Right lung (tissue), 10 donors: ENCODE measurements at places on chromosomes 12 and 14.

DNA sequence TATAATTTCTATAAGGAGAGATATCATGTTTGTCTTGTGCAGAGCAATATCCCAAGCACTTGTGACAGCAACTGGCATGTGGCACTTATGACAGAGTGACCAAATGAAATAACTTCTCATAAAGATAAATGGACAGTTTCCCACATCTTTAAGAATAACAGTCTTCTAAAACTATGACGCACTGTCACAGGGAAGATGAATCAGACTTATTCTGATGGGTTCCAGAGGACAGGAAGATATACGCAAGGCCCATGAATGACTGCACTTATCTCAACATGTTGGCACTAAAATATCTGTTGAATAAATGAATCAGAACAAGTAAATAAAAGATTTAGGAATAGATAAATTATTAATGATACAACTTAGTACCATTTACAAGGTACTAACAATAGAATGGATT, 465.8 kb upstream of the SYT1 start:
- DNase-seq: no peak

DNA sequence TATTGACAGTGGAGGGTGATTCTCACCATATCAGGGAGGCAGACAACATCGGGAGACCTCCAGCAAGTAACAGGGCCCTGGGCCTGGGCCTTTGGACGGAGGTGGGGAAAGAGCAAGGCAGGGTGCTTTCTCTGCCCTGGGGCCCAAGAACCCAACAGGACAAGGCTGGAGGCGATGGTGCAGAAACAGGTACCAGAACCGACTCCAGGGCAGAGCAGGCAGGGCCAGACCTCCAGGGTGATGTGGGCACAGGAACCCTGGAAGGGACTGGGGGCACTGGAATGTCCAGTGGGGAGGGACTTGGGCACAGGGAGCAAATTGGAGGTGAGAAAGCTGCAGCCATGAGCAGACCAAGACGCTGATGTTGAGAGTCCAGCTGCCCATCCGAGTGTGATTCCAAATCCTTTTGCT, 44.4 kb downstream of the PRMT8 start:
- DNase-seq: no peak

GRCh38 chr12:114547636-114548035, 136.3 kb downstream of the TBX3 start:
- no peak for DNase-seq

DNA sequence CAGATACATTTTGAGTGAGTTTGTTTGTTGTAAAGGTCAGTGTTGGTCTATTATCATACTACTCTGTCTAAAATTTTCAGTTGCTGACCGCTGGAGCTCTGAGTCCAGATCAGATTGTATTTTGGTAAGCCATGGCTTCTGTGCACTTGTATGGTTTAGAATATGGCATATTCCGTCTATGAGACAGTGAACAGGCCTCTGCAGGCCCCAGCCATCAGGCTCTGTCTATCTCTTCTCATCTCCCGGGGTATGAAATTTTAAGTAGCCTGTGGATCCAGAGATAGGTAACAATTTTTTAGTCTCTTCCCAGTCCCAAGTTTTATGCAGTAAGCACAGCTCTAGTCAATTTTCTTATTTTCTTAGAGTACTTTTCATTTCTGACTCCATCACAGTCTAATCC, 1929.1 kb upstream of the SEL1L start:
- no peak for DNase-seq

GRCh38 chr14:51922624-51923023, 62.2 kb downstream of the GNG2 start:
- DNase-seq: no peak

DNA sequence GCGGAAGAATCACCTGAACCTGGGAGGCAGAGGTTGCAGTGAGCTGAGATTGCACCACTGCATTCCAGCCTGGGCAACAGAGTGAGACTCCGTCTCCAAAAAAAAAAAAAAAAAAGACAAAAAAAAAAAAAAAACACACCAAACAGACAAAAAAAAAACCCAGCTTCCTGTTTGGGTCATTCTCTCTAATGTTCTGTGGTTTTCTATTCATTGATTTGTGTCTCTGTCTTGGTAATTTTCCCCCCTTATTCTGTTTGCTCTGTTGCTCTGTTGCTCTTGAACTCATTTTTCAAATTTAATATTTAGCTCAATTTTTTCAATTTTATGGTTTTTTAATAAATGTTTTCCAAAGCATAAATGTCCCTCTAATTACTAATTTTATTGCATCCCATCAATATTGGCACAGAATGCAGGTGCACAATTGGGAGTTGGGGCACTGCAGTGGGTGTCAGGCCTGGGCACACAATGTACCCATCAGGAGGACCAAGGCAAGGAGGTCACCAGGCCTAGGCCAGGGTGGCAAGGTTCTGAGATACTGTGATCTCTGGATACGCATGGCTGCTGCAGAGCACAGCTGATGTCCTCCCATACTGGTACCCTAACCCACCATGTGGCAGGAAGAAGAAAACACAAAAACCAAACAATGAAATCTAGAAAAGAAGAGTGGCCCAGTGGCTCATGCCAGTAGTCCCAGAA, 8.0 kb upstream of the GNPTAB start:
- DNase-seq: no peak

- DNase-seq: no peak
Measured at GRCh38 chr14:74875941-74876913, at the start of gene PROX2. TSS of gene PROX2 (minus strand) at chr14:74876145. CDS start at chr14:74863834, 12,311 bp downstream.

DNA sequence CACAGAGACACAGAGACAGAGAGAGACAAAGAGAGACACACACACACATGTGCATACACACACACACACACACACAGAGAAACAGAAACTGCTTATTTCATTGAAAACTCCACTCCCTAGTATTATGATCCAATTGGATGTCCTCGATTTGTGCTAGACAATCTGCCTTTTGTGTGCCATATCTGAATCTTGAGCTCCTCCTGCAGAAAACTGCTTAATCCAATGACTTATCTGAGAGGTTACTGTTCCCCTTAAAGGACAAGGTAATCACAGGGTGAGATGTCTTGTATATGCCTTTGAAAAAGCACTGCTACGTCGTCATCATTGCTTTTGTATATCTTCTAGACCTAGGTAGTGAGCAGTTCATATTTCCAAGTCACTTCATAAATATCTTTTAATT, 371.5 kb downstream of the LRIG3 start:
- no peak for DNase-seq

GRCh38 chr14:97233319-97233985, 436.3 kb downstream of the VRK1 start:
- no peak for DNase-seq

- DNase-seq: no peak
Measured at GRCh38 chr12:47270782-47271664, 191.3 kb upstream of the AMIGO2 start.

GRCh38 chr12:30763053-30763452, 8.3 kb upstream of the CAPRIN2 start:
- DNase-seq: no peak

- DNase-seq: no peak
Measured at GRCh38 chr12:45670346-45671065, 59.0 kb upstream of the ARID2 start.

GRCh38 chr12:95790033-95790916, at the start of gene NTN4:
TSS of gene NTN4 (minus strand) at chr12:95790764. CDS start at chr12:95790309, 455 bp downstream.
- DNase-seq: no peak

- no peak for DNase-seq
Measured at GRCh38 chr12:116561181-116561821, 2.1 kb downstream of the MAP1LC3B2 start.

- no peak for DNase-seq
Measured at GRCh38 chr14:100586403-100587085, 673 bp downstream of the BEGAIN start.

DNA sequence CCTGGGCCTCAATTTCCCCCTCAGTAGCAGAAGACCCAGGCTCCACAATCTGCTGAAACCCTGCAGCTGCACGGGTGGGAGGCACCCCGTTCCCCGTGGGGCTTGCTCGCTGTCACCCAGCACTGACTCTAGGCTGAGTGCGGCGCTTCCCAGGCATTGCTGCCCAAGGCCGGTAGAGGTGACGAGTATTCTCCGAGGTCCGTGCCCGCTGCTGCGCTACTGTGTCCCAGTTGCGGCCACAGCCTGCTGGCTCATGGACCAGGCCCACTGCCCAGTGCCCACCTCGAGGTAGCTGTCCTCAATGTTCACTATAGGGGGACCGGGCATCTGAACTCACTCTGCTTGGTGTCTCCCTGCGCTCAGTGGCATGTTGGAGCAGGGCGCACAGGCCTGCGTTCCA, 74.7 kb downstream of the GSC start:
- DNase-seq: no peak

GRCh38 chr12:19848421-19848820, 409.1 kb downstream of the AEBP2 start:
- DNase-seq: peak; percentile 38

DNA sequence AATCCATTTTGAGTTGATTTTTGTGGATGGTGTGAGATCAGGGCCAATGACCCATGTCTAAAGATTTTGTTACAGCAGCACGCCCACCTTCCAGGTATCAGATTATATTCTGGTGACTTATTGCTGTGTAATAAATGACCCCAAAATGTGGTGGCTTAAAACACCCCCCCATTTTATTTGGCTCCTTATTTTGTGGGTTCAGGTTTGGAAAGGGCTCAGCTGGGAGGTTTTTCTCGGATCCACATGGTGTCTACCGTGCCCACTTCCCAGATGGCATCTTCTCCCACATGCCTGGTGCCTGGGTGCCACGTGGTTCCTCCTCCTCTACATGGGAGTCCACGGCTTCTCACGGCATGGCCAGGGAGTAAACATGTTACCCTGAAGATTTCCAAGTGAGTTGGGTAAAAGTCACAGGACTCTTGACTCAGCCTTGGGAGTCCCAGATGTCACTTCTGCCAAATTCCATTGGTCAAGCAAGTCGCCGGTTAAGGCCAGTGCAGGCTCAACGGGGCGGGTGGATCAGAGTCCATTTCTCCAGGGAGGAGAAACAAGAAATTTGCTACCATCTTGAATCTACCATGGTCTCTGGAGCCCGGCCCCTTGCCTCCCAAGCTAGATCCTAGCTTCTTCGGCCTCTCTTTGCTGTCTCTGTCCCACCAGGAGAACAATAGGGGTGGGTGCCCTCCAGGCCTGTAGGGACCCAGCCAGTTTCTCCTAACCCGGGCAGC, 214.3 kb downstream of the KIF26A start:
- no peak for DNase-seq

GRCh38 chr14:93591506-93591905, 160.8 kb downstream of the UNC79 start:
- DNase-seq: no peak

- no peak for DNase-seq
Measured at GRCh38 chr12:32253154-32253790, 146.1 kb upstream of the FGD4 start.

GRCh38 chr12:93080452-93080851, 151.4 kb upstream of the EEA1 start:
- no peak for DNase-seq

- no peak for DNase-seq
Measured at GRCh38 chr12:25694072-25694471, 141.0 kb upstream of the LMNTD1 start.

DNA sequence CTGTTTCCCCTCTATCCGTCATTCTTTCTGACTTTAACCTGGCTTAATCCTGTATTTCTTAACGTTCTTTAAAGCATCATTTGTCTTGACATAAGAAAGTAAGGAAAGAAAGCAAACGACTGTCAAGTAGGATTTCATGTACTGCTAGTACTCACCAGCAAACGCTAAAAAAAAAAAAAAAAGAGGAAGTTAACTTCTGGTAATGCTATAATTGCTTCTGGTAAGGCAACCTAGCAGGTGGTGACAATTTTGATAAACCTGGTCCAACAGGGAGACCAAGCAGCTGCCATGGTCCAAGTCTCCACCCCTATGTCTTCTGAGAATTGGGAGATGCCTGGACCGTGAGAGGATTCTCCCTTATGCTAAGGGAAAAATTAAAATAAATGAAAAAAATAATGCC, 306.6 kb downstream of the DAD1 start:
- no peak for DNase-seq

DNA sequence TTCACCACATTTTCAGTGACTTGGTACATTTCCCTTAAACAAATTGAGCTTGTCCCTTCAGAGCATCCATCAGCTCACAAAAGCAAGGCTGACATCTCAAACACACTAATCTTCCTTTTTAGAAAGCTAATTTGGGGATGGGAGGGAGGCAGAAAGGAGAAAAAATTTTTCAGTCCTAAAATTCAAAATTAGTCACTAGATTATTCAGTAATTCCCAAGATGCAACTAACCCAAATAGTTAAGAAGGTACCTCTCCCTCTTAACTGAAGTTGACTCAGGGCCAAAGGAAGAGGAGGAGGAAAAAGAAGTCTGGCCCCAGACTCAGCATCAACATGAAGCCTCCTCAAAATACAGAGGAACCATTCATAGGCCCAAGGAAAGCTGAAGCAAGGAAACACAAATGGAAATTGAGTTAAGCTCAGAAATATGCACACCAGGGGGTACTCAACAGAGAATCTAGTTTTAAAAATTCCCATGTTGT, 21.7 kb downstream of the CBX5 start:
- no peak for DNase-seq

GRCh38 chr14:96663491-96664067, 133.6 kb upstream of the VRK1 start:
- DNase-seq: no peak

GRCh38 chr12:19894803-19895202, 455.5 kb downstream of the AEBP2 start:
- DNase-seq: no peak

- no peak for DNase-seq
Measured at GRCh38 chr12:27730097-27730588, 19.5 kb downstream of the MRPS35 start.

- DNase-seq: no peak
Measured at GRCh38 chr14:80627745-80628144, 313.8 kb downstream of the CEP128 start.

DNA sequence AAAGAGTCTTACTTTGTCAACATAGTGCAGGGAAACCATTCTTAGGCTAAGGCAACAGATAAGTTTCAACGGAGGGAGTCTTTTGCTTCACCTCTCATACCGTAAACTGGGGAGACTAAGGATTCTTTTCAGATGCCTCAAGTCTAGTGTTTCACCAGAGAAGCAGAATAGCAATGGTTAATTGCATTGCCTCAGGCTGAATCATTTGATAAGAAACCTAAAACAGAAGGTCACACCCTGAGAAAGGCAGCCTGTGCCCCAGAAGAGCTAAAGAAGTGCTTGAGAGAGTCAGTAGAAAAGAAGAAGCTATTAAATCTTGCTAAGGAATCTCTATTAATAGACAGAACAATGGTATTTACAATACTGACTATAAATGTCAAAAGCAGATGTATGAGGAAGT, 21.8 kb upstream of the ATXN7L3B start:
- no peak for DNase-seq

- no peak for DNase-seq
Measured at GRCh38 chr12:3292677-3293412, 198.2 kb upstream of the PRMT8 start.
